NCI-H187 (cell line): ENCODE measurements at places on chromosomes 11 and 22.

GRCh38 chr11:11163236-11163635 is 189.8 kb downstream of the CSNK2A3 start:
- no peak for DNase-seq

DNA sequence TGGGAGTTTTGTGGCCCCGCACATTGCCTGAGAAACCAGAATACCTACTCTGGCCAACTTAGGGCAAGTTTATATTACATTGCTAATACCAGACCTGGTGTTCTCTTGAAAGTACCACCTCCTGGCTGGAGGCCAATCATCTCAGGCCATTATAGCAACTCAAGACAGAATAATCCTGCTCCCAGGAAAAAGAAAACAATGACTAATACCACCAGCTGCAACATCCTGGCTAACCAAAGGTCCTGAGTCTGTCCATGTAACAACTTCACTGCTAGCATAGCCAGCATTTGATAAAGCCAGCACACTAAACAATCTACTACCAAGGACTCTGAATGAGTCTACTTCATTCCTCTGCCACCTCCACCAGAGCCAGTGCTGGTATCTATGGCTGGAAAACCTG is 1298.7 kb upstream of the CNTN5 start:
- DNase-seq, result no peak

DNA sequence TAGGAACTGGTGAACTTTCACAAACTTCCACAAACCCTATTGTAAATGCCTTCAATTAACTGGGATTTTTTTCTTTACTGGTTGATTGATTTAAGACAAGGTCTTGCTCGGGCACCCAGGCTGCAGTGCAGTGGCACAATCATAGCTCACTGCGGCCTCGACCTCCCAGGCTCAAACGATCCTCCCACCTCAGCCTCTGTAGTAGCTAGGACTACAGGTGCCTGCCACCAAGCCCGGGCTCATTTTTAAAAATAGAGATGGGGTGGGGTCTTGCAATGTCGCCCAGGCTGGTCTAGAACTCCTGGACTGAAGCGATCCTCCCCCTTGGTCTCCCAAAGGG is 35.7 kb upstream of the POLA2 start:
- DNase-seq, result no peak

GRCh38 chr22:45023431-45023830 is 13.6 kb upstream of the PHF21B start:
- DNase-seq, result no peak

DNA sequence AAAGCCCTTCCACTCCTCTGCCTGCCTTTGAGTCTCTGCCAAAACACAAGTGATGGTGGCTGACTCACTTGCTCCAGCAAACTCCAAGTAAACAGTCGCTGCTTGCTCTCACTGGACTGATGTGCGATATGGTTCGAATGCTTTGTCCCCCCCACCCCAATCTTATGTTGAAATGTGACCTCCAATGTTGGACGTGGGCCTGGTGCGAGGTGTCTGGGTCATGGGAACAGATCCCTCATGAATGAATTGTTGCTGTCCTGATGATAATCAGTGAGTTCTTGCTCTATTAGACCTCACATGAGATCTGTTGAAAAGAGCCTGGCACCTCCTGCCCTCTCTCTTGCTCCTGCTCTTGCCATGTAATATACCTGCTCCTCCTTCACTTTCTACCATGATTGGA is 747.9 kb downstream of the OPCML start:
- no peak for DNase-seq

- no peak for DNase-seq
These were observed 571.5 kb downstream of the CNTN5 start for GRCh38 chr11:99592266-99592665.

DNA sequence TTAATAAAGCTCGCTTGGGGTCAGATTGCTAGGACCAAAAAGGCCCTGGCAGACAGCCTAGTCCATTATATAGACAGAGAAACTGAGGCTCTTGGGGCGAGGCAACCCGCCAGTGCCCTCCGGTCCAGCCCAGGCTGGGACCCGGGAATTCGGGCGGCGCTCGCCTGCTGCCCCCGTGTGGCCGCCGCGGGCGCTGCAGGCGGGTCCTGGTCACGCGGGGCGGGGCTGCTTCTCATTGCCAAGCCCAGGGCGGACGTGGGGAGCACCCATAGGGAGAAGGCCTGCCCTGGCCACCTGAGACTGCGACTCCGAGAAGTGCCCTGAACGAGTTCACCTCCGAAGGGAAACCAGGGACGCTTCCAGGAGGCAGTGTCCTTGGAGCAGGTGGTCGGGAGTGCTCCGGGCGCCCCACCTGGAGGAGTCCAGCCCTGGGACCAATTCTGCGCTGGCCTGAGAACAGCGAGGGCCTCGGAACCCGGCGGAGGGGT is 36.0 kb upstream of the CSNK1E start:
- peak; percentile 4 for DNase-seq

DNA sequence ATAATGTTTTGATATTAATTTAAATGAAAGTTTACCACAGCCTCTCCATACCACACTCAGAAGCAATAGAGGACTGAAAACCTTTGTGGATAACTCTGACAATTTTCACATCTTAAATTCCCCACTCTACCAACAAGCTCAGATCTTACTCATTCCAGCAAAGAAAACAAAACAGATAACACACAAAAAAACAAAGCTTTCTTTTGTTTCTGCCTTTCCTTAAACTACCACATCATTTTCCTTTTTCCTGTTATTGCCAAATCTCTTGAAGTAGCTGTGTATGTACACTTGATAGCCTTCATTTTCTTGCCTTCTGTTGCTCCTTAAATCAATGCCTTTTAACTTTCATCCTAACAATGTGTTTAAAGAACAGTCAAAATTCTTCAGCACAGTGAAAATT is 484.9 kb downstream of the NTM start:
- no peak for DNase-seq

- no peak for DNase-seq
These were observed 34.5 kb downstream of the SPATA19 start for GRCh38 chr11:133810766-133811165.

DNA sequence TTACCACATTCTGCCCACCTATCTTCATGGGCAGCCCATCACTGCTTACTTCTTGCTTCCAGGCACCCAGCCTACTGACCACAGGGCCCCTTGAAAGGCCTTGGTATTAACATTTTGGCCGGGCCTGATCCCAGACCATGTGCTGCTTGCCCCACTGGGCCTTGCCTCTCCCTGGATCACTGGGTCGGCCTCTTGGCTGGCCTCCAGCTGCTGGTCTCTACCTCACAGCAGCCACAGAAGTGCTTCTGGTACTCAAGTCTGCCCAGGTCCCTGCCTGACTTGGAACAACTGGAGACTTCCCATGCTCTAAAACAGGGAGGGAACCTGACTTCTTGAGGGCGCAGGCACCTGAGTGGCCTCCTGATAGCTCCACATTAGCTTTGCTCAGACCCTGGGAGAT is 63.6 kb downstream of the THAP12 start:
- DNase-seq, result no peak

- DNase-seq, result no peak
These were observed 7.8 kb upstream of the BCL9L start for GRCh38 chr11:118933486-118933885.

GRCh38 chr11:70931430-70931829 is 320.9 kb downstream of the SHANK2 start:
- DNase-seq, result no peak

DNA sequence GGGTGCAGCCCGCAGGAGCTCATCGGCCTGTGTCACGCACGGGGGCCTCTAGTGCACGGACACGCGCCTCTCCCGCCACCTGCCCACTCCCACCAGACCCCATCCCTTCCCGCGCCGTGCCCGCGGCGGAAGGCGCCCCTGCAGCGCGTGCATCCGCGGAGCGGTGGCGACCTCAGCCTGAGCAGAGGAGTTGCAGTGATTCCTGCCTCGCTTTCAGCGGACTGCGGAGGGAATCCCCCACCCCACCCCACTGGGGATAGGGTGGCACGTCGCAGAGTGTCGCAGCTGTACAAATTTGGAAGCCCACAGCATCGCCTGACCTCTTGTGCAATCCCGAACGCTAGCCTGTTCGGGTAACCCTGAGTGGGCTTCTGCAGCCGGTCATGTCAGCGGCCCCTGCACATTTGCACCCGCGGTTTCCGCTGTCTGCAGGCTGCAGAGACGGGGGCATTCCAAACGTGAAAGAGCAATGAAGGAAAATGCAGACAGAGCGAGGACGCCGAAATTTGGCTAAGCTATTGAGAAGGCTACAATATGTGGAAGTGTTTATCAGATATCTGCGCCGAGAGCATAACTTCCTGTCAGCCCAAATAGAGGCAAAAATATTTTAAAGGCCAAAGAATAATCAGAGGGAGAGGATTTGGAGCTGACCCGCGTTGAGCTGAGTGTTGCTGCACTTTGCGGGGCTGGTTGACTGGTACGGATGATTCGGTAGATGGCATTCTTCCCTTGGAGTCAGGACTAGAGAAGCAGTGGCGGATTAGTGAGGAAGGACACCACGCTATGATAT is 617 bp upstream of the ARHGAP20 start:
- no peak for DNase-seq

GRCh38 chr11:46248289-46249102 is 29.0 kb upstream of the CREB3L1 start:
- DNase-seq, result no peak

- no peak for DNase-seq
These were observed 3.7 kb upstream of the FGF3 start for GRCh38 chr11:69822676-69823494.

DNA sequence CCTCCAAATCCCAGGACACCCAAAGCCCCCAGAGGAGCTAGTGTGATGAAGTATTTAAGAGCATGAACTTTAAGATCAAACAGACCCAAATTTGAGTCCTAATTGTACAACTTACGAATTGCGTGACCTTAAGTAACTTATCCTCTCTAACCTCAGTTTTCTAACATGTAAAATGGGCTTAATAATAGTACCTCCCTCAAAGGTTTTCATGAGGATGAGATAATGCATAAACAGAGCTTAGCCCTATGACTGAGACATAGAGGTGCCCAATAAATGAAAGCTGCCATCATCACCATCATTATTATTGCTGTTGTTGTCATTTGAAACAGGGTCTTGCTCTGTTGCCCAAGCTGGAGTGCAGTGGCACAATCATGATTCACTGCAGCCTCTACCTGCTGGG is 9.2 kb downstream of the SCN2B start:
- no peak for DNase-seq

DNA sequence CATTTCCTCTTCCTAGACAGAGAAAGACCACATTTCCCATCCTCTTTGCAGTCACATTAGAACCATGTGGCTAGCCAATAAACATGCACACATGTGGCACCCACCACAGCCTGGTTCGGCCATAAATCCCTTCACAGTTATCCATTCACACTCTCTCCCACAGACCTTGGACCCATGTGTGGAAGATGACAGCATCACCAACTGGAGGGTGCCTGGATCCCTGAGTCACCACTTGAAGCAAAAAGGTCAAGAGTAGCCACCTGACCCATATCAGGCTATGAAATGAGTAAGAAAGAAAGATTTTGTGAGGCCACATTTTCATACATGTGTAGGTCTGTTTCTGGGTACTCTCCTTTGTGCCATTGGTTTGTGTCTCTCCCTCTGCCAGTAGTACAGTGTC is 9.0 kb upstream of the TMEM121B start:
- DNase-seq, result no peak

DNA sequence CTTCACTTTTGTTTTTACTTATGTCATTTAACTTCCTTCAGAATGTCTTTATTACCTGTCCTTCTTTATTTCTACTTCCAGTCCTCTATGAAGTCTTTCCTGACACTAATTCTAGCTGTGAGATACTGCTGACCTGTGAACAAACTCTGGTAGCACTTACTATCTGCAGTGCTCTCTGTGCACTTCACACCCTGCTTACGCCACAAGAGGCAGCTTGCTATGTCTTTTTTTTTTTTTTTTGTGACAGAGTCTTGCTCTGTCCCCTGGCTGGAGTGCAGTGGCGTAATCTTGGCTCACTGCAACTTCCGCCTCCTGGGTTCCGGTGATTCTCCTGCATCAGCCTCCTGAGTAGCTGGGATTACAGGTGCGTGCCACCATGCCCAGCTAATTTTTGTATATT is 10.7 kb downstream of the STIM1 start:
- DNase-seq, result no peak

DNA sequence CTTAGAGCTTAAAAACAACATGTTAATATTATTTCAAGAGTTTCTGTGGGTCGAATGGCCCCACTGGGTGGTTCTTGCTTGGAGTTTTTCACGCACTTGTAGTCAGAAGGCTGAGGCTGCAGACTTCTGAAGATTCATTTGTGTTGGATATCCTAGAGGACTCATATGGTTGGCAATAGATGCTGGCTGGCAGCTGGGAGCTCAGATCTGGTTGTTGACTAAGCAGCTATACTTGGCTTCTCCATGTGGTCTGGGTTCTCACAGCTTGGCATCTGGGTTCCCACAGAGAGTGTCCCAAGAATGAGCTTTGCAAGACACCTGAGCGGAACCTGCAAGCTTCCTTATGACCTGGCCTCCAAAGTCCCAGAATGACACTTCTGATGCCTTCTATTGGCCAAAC is 163.9 kb upstream of the ZC3H12C start:
- no peak for DNase-seq

- no peak for DNase-seq
These were observed 324.6 kb upstream of the MTNR1B start for GRCh38 chr11:92644595-92645445.

DNA sequence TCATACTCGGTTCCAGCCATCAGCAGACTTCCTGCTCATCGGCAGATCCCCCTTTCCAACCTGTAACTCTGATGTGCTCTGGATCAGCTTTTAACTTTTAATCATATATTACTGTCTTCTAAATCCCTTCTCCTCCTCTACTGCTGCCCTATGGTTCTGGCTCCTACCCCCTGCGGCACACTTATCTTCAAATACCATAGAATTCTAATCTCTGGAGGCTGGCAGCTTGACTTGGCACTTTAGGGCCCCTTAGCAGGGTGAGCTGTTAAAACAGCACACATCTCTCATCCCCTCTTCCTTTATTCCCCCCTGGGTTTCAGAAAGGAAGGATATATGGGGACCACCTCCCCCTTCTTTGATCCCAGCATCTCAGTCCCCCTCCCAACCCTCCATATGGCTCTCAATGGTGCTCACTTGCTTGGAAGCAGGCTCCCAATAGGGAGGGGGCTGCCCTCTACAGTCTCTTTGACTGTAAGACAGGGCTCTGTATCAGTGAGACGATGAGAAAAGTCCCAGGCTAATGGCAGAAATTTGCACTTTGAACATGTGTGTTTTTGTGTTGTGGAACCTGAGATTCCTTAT is 4.4 kb upstream of the CNTF start:
- DNase-seq, result no peak

GRCh38 chr11:17188675-17189074 is 19.1 kb downstream of the PIK3C2A start:
- no peak for DNase-seq
